Dermis blood vessel endothelial cell (primary cell): ENCODE measurements at places on chromosomes 6 and 20. TPM values are rescaled to one million over a fixed set of nuclear protein-coding genes. Genes with fewer than 3 reads are reported as not detected.

The RIPPLY2 gene
- 0.42 TPM in 1 of 2 replicates, not detected in the other for total RNA-seq

The TCP11 gene
- total RNA-seq: 0.28 and 0.68 TPM in 2 replicates

DNA sequence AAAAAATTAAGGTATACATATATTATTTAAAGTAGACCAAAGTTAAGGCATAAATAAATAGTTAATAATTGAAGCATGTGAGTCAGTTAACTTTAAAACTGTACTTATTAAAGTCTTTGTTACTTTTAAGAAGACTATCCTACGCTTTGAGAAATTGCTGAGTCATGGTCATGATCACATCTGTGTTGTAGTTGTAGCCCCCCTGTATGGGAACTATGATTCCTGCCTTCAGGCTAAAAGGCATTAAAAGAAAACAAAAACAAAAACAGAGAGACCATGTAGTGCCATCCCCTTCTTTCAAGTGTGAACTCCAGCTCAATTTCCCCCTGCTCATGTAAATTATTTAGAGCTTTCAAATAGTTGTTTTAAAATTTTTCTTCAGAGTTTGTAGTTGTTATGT lies 123.4 kb downstream of the FLRT3 start:
- no peak for DNase-seq

DNA sequence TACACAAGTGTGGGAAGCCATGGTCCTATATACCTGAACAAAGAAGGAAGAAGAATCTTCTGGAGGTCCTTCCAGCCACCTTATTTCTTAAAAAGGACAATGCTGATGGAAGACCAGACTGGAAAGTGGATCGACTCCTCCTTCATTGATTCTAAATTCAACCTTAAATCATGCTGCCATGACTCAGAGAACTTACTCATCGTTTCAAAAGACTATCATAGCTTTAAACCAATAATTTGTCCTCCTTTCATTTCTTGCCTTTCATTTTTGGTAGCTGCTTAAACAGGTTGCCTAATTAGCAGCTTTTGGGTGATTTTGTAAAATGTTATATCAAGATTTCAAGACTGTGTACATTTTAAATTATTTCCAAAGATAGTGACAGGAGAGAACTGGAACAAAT lies 60.8 kb downstream of the RTN4IP1 start:
- no peak for DNase-seq

GRCh38 chr6:33840048-33840926 lies 36.5 kb upstream of the MLN start:
- peak; percentile 90 for DNase-seq

DNA sequence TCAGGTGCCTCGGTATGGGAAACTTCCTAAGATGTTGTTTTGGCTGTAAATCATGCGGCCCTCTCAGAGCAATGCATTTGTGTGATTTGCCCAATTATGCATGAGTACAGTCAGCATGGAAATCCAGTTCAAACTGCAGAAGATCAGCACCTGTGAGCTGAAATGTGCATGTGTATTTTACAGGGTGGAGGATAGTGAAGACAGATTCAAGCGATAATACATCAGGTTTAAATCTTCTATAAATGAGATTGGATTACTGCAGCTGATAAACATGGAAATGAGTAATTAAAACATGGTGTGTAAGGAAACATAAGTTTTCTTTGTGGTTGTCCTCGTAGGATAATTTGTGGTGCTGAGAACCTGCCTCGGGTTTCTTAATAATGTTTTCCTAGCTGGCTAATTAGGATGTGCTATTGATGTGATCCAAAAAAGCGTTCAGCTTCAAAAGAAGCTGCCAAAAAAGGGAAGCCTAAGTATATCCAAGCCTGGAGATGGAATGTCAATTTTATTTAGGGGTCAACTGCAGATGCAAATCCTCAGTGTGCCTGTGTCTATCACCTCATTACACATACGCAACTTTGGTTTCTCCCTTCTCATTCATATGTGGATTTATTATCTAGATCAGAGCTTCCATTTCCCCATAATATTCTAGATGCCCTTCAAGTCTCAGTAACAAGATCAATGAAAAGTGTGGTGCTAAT lies 117.1 kb upstream of the CCDC28A start:
- DNase-seq: no peak

GRCh38 chr20:10332656-10333415 lies 101.2 kb downstream of the MKKS start:
- DNase-seq: no peak
